Activated naive CD4-positive, alpha-beta T cell treated with anti-CD3 and anti-CD28 coated beads, Interleukin-2, amount 50 U/mL, for 16 hours (primary cell): ENCODE measurements at places on chromosomes 1 and 21.

DNA sequence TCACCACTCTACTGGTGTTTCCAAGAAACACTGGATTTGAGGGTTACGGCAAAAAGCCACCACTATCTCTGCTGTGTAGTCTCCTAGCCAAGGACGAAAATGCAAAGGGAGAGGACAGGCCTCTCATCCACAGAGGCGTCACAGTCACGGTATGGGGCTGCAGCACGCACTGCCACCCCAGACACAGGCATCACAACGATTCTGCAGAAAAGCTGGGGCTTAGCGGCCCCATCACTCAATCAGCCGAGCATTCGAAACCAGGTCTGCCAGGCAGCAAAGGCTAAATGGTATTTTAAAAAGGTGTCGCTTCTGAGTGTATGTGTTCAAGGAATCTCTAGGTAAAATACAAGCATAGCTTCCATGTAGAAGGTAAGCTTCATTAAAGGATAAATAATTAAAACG, 1.4 kb downstream of the RIPK4 start:
- DNase-seq = no peak

GRCh38 chr1:32997381-32997891, 32.8 kb upstream of the RNF19B start:
- no peak for DNase-seq

GRCh38 chr21:33836408-33836807, 79.2 kb downstream of the ATP5PO start:
- DNase-seq = no peak

DNA sequence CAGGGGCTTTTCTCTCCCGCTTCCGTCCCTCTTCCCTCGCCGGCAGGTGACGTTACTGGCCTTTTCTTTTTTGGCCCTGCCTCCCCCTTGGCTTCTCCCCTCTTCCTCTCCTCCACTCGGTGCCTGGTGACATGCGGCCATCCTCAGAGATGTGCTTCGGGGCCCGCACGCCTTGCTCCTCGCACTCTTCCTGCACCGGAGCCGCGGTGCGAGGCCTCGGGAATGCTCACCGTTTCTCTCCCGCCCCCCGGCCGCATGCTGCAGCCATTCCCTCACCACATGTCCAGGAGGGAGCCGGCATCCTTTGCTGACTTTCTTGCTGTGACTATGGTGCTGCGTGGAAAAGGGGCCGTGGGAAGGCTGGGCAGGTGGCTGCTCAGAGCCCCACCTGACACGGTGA, 39.3 kb downstream of the PDE9A start:
- DNase-seq = no peak

- DNase-seq = no peak
Observed at GRCh38 chr1:156663178-156663577, 14.0 kb downstream of the NES start.

DNA sequence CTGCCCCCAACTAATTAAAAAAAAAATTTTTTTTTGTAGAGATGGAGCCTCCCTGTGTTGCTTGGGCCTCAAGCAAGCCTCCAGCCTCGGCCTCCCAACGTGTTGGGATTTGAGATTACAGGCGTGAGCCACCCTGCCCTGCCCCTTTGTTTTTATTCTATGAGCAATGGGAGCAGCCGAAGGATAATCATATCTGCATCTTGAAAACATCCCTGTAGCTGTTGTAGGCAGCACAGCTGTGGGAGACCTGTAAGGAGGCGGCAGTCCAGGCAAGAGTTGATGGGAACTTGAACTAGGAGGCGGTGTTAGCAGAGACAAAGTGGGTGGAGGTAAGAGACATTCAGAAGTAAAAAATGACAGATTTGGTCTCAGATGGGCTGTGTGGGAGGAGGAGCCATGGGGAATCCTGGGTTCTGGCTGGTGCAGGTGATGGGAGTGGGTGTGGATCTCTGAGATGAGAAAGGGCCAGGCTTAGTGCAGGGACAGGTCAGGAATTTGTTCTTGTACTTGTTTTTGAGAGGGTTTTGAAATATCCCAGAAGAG, 31.3 kb downstream of the STUM start:
- no peak for DNase-seq

DNA sequence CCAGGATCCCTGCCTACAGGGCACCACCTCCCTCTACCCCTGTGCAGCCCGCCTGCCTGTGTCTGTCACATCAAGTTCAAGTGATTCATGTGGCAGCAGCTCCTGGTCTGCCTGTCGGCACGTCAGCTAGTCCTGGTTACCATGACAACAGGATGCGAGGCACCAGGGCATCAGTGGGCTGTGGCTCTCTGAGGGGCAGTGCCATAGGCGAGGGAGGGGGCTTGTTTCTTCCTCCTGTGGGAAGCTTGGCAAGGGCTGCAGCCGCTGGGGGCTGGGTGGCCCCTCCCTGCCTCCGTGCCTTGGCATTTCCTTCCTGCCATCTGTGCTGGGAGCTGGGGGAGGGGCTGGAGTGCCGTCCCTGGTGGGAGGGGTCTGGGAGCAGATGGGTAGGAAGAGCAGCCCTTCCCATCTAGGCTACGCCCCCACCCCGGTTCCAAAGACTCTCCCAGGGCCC, 43.1 kb downstream of the FOXO6 start:
- no peak for DNase-seq

GRCh38 chr1:227844320-227845146, 29.1 kb downstream of the PRSS38 start:
- no peak for DNase-seq
